ENCODE measurements at places on chromosomes 16 and 17.

- no peak for DNase-seq
These were observed 7.8 kb upstream of the SLC46A1 start for GRCh38 chr17:28413804-28414203.

DNA sequence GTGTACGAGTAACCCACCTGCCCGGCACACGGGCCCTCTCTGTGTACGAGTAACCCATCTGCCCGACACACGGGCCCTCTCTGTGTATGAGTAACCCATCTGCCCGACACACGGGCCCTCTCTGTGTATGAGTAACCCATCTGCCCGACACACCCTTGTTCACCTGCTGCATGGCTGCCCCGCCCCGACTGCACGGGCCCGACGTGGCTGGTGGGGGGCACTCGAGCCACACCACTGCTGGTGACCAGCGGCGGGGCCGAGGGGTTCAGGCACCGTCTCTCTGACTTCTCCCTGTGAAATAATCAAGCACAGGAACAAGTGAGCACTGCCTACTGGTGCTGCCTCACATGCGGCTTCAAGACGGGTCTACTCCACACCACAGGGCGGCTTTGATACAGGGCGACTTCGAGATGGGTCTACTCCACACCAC, 22.1 kb downstream of the MAP1LC3B start:
- DNase-seq, result no peak

DNA sequence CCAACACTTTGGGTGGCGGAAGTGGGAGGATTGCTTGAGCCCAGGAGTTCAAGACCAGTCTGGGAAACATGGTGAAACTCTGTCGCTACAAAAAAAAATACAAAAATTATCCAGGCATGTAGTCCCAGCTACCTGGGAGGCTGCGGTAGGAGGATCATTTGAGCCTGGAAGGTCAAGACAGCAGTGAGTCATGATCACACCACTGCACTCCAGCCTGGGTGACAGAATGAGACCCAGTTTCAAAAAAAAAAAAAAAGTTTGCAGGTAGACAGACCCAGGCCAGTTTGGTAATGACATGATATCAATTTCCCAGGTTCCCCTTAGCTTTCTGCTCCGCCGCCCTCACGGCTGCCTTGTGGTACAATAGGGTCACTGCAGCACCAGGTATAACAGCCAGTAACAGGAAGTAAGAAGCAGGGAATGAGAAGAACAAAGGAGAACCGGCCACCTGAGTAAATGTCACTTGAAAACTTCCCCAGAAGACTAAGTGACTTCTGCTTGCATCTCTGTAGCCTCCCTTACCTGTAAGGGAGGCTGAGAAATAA, 201.2 kb upstream of the HSBP1 start:
- no peak for DNase-seq

DNA sequence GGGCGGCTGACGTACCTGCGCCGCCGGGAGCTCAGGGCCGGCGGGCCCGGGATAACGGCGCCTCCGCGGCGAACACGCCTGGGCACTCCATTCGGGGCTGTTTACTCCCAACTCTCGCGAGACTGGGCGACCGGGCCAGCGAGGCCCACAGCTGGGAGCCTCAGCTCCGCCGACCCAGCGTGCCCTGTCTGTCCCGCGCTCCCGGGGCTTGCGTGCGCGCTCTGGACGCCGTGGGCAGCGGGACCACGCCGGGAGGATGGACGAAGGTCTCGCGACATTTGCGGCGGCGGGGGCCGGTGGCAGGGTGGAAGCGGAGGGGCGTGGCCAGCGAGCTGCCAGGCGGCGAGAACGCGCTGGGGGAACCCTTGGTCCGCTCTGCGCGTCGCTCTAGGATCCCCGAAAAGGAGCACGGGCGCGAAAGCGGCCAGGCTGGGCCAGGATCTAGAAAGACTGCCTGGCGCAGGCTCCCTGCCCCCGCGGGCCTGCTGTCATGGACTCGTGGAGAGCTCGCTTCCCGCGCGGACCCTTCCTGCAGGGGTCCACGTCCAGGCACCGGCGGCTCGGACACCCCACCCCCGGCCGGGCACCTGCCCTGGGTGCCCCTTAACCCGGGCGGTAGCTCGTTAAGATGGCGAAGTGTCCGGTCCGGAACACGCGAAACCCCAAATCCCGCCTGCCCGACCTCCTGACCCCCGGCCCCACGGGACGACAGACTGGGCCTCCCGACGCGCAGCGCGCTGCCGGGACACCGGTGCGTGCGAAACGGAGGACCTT, at the start of gene MBTPS1:
Gene MBTPS1, minus strand, starts transcription at position 223 of the 774 bp plus-strand sequence. CDS start 15,159 bp downstream, outside the sequence.
- peak; percentile 94 for DNase-seq

DNA sequence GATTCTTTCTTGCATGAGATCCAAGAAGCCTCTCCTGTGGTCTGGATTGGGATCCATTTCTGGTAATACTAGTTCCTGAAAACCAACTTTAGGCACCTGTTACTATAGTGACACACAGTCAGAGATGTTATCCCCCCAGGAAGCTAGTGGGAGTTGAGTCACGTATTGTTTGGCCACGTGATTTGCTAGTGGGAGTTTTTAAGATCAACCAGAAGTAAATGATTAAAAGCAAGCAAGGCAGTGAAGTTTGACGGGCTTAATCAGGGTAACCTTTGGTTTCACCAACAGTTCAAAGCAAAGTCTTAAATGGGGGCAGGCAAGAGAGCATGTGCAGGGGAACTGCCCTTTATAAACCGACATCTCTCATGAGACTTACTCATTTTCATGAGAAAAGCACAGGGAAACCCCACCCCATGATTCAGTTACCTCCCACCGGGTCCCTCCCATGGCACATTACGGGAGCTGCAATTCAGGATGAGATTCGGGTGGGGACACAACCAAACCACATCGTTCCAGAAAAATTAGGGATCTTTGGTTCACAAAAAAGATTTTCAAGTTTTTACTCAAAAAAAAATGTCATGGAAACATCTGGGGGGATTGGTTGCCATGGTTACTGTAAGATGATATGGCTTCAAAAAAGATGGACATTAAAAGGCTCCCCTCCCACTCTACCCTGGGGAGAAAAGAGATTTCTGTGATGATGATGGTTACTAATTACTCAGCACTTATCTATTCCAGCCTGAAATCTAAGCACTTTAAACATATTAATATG, 483.1 kb upstream of the ERCC4 start:
- no peak for DNase-seq

DNA sequence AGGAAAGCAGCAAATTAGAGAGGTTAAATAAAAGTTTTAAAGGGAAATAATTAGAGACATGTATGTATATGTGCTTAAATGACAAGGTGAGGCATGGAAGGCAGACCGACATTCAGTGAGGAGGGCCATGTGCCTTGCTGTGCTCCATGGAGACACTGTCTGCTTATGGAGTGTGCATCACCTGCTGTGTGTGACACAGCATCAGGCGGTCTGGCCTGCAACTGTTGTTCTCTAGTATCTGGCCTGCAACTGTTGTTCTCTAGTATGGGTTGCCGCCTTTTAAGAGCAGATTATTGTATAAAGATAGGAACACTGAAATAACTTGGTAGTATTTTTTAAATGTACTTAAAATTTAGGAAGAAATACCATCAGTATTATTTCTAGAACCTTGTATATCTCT, 225.1 kb downstream of the LGALS9B start:
- DNase-seq, result no peak

DNA sequence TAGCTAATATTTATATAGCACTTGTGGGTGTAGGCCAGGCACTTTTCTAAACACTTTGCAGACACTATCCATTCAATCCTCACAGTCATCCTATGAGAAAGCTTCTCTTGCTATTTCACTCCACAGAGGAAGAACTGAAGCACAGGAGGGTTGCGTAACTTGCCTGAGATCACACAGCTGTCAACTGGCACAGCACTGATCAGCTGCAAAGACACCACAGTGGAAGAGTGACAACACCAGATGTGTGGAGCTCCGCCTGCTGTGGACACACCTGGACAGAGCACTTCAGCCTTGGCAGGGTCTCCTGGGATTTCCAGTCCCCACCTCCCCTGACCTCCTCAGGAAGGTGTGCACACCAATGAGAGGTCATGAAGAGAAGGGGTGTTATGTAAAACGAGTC, 13.3 kb upstream of the CNEP1R1 start:
- no peak for DNase-seq

DNA sequence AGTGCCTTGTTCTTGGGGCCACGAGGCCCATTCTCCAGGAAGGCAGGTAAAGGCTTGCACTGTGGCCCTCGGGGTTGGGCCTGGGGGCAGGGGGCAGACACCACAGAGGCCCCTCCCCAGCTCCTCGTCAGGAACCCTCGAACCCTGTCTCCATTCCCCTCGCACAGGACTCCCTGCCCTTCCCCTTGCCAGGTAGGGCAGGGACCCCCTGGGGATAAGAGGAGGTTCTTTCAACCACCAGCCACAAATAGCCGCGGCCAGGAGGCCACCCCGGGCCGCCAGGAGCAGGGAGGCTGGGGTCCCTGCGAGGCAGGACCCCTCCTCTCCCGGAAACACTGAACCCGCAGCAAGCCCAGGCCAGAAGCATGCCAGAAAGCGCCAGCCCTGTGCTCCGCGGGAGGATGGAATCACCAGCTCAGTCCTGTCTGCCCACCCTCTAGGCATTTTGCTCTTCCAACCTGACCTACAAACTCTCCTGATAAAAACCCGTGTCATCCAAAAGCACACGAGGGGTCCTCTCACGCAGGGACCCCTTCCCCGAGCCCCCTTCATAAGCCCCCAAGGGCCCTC, 45.6 kb downstream of the SLC47A1 start:
- DNase-seq, result no peak

GRCh38 chr17:42548070-42548837, 4.5 kb upstream of the HSD17B1 start:
- peak; percentile 65 for DNase-seq

DNA sequence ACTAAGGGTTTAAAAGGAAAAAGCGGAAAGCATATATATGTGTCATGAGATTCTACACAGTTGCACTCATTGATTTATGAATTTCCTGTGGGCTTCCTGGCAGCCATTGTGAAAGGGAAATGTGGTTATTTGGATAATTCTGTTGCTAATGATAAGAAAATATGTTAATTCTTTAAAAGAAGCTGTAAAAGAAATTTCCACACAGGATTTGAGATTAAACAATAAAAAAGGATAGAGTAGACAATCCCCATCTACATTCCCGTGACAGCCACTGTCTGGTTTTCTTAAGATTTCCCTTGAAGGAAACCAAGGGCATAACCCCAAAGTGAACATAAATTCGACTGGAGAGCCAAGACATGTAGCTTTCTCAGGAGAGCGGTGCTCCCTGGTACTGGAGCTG, 397.5 kb downstream of the CPPED1 start:
- DNase-seq, result no peak

DNA sequence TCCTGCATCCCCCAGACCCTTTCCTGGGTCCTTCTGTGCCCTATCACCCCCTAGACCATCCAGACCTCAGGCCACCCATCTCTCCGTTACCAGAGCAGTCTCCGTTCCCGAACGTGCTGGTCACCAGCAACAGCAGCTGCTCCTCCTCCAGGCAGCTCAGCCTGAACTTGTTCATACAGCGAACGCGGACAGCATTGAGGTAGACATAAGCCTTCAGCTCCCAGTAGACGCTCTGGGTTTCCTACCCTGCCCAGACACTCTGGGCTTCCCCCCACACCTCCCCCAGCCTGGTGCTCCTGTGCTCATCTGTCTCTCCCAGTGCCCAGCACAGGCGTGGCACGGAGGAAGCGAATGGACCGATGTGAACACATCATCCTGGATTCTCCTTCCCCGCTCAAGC, 41.6 kb upstream of the RNFT1 start:
- no peak for DNase-seq

- no peak for DNase-seq
These were observed 79.8 kb downstream of the ZDHHC7 start for GRCh38 chr16:84931506-84931905.

- DNase-seq, result no peak
These were observed 324.0 kb downstream of the KCNJ2 start for GRCh38 chr17:70493277-70493874.

GRCh38 chr17:45241328-45242028, 19.8 kb downstream of the FMNL1 start:
- no peak for DNase-seq

DNA sequence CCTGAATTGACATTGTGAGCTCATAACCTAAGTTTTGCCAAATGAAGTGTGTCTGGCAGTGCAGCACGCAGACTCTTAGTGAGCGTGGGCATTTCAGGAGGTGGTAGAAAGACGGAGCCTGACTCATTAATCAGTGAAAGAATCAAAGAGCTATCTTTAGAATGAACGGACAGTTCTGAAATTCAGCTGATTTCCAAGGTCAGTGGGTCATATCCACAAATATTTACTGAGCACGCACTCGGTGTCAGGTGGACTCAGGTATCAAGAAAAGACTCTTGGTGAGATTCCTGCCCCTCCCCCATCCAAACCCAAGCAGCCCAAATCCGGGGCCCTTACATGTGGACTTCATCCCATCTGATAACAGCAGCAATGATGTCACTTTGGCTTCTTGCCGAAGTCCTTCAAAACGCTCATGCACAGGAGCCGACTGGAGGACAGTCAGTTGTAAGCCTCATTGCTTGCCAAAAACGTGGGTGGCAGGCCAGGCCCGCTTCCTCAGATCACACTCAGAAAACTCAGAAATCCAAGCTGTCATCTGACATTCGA, 185.8 kb downstream of the HS3ST3A1 start:
- DNase-seq, result no peak

DNA sequence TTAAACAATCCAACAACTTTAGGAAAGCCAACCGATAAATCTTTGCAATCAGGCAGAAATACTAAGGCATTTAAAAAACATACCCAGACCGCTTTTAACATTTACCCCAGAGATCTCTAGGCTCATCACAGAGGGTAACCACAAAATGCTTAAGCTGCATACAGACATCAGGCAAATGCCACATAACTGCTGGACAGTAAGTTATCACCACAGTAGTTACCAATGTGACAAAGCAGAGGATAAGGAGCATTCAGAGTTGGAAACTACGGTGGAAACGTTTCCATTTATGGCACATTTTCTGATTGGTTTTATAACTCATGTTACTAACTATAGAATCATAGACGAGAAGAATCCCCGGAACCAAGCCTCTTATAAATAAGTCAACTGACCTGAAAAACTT, 77.5 kb downstream of the KANSL1 start:
- no peak for DNase-seq

DNA sequence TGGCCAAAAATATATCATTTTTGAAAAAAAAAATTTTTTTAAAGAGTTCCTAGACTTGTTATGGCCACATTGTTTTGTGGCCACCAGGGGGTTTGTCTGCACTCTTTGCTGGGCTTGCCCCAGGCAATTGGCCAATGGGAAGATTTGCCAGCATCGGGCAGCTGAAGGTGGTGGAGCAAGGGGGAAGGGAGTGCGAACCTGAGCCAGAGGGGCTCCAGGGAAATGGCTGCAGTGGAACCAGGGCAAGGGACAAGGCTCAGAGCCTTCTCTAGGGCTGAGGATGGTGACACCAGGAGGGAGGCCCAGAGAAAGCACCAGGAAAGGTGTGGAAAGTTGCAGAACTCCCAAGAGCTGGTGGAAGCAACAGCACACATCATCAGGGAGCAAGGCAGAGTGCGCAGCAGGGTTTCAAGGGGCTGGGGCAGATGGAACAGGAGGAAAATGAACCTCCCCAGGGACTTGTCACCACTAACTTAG, 15.5 kb upstream of the CMIP start:
- DNase-seq, result no peak

GRCh38 chr17:3798273-3799180, 2.5 kb downstream of the ITGAE start:
- no peak for DNase-seq
